Prostate gland (tissue), 2 donors: ENCODE measurements at places on chromosomes 1 and 21.

GRCh38 chr21:26052057-26052456, 118.5 kb downstream of the APP start:
- no peak for DNase-seq

GRCh38 chr21:35420656-35421055, 371.6 kb upstream of the RUNX1 start:
- no peak for DNase-seq

DNA sequence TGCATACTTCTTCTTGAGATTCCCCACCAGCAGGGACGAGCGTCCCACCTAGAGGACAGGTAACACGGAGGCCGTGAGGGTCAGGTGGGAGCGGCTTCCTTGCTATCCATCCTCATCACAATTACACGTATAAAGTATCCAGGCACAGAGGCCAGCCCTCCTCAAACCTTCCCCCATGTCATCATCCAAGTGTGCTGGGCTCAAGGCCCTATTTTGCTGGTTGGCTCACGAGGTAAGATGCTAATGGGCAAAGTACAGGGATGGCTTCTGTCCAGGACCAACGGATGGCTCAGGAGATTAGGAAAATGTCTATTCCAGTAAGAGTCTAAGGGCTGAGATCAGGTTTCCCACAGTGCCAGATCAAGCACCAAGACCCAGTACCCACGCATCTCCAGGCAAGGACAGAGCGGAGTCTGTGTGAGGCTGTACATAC, 11.5 kb upstream of the A3GALT2 start:
- DNase-seq: no peak

DNA sequence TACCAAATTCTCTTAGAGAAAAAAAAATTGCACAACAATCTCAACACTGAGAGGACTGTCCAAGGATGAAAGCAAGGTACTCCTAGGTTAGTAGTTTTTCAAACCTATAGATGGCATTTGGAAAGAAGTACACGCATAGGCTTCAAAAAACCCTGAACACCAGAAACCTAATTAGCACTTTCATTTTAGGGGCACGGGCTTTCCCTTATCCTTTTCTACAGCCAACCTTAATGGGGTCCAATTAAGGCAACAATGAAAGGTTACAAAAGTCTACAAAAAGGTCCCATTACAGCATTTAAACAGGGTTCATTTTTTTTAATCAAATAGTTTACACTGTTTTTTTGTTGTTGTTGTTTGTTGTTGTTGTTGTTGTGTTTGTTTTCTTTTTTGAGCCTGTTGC, 6.2 kb downstream of the KDM5B start:
- no peak for DNase-seq

GRCh38 chr21:42315296-42315891, at the start of gene TFF3:
Gene TFF3, minus strand, starts transcription at chr21:42315409. Its CDS starts 35 bp downstream, at chr21:42315374.
- DNase-seq: peak; percentile 63

DNA sequence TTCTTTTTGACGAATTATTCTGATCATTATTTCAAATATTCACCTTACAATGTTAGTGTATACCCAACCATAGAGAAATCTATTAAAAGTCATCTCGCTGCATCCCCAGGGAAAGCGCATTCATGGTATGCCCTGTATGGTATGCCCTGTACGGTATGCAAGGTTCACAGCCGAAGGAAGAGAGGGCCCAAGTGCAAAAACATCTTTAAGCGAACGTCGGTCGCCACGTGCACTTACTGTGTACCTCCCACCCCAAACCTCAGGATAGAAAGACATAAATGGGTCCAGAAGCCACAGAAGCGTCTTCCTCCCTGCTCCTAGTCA, 14.4 kb downstream of the HLX start:
- DNase-seq: no peak

GRCh38 chr21:35169574-35169973, 120.5 kb upstream of the RUNX1 start:
- no peak for DNase-seq

DNA sequence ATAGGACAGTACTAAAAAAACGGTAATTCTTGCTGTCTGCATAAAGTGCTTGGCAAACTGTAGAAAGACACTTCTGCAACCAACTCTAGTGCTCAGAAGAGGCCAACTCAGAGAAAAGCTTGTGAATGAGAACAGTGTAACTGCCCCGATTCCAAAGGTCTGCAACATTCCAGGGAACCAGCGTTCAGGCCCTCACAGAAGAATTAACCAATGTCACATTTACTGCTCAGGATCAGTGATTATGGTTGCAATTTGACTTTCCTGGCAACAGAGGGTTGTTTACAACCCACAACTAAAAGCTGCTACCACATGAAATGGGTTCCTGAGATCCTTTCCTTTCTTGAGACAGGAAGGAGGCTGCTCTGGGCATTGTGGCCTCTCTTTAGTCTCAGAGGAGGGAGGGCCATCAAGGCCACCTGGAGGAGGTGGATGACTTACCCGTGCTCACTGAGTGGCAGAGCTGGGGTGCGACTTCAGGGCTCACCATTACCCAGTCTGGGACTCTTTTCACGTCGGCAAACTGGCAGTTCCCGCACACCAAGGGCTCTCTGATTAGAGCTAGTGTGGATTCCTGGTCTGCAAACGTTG, 15.3 kb downstream of the SRSF4 start:
- no peak for DNase-seq

DNA sequence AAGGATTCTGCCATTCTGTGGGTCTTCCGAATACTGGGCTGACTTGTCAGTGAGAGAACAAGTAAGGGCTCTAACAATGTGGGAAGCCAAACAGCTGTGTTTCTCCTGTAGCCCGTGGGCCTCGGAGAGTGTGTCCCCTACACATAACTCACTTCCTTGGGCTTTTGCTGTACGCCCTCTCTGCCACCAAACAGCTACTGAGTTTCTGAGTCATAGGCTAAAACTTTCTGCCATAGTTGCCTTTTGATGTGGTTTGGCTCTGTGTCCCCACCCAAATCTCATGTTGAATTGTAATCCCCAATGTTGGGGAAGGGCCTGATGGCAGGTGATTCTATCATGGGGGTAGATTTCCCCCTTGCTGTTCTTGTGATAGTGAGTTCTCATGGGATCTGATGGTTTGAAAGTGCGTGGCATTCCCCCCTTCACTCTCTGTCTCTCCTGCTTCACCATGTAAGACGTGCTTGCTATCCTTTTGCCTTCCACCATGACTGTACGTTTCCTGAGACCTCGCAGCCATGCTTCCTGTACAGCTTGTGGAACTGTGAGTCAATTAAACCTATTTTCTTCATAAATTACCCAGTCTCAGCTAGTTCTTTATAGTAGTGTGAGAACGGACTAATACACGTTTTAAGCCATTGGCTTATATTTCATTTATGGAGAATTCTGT, 194.8 kb upstream of the HMCN1 start:
- DNase-seq: no peak

- no peak for DNase-seq
Measured at GRCh38 chr21:35915030-35915429, 145.3 kb downstream of the SETD4 start.

DNA sequence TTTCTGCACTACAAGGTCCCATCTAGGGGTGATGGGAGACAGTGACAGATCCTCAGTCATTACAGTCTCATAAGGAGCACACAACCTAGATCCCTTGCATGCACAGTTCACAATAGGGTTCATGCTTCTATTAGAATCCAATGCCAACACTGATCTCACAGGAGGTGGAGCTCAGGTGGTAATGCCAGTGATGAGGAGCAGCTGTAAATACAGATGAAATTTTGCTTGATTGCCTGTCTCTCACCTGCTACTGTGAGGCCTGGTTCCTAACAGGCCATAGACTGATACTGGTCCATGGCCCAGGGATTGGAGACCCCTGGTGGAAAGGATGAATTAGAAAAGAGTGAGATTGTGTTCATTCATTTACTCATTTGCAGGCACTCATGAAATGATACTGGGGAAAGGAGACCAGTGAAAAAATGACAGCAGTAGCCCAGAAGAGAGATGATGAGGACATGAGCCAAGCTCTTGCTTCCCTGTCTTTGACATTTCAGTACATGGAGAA, 251.6 kb upstream of the DUSP10 start:
- no peak for DNase-seq

- DNase-seq: no peak
Measured at GRCh38 chr1:238562341-238562740, 671.6 kb upstream of the ZP4 start.

- DNase-seq: no peak
Measured at GRCh38 chr1:186793582-186793927, 35.2 kb upstream of the PLA2G4A start.

DNA sequence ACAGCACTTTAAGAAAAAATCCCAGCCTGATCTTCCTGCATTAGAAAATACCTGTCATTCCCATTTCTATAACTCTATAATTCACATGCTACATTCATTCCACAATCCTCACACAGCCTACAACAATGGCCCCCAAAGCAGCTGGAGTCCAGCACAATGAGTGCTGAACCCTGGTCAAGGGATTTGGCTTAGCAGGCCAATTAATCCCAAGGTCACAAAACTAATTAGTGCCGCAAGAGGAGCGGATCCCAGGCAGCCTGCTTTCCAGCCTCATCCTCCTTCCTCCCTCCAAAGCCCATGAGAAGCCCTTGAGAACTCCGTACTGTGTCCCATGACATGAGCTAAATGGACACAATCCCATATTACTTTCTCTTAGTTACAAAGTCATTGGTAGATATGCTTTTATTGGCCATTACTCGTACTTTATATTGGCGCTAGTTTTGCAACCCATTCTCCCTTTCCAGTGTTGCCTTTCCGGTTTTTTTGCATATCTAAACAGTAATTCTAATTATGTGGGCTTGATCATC, 94.8 kb downstream of the DAB1 start:
- no peak for DNase-seq

GRCh38 chr21:43880111-43880985, 15.3 kb downstream of the AGPAT3 start:
- DNase-seq: peak; percentile 90

DNA sequence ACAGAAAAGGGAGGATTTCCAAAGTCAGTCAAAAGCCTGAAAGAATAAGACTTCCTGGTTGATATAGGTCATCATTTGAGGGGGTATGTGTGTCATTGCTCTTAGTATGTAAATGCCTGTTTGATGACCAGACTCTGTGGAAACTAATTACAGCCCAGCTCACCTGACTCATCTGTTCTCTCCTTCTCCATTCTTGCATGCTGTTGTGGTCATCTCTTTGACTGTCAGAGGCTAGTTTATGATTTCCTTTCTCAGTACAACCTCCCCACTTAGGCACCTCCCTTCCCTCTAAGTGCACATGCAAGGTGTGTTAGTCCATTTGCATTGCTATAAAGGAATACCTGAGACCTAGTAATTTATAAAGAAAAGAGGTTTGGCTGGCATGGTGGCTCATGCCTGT, 2.4 kb upstream of the C1orf116 start:
- DNase-seq: no peak

DNA sequence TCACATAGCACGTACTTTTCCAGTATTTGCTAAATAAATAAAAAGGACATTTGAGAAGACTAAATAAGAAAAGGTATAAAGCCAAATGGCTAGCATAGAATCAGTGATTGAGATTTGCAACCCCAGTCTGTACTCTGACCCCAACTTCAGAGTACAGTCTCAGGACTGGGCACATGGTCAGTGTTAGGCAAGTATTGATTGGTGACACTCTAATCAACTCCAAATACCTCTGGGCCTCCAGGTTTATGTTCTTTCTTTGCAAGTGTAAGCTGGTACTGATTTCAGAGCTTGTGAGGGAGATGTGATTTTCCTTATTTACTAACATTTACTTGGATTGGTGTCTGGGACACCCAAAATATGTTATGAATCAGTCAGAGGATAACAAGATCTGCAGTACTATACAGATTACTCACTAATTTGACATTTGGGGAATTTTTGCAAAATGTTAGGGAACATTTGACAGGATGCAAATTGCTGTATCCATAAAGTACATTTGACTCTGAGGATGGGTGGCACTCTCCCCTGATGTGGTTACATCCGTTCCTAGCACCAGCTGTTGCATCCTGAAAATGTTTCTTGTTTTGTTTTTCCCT, 34.2 kb downstream of the LMO4 start:
- no peak for DNase-seq

- DNase-seq: peak; percentile 31
Measured at GRCh38 chr21:41366522-41367151, 4.8 kb downstream of the MX2 start.

- no peak for DNase-seq
Measured at GRCh38 chr21:28522014-28522799, 470.5 kb downstream of the LTN1 start.

DNA sequence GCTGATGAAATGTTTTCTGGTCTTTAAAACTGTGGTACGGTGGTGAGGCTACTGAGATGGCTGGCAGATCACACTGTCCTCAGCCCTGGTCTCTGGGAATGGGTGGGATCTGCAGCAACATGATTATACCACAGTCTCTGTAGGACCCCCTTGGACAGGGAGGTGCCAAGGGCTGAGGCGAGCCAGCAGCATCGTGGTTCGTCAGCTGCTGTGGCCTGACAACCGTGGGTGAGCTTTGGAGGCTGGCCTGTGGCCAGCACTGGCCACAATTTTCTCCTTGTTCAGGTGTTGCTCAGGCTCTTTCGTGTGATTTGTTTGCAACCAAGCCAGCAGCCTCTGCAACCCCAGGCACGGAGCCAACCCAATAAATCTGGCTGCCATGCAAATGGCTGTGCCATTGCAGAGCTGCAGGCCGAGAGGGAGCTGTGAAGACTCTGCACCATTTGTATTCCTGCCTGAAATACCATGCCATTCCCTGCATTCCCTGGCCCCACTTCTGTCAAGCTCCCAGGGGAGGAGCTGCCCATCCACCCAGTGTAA, 70.9 kb downstream of the PCP4 start:
- peak; percentile 42 for DNase-seq

- DNase-seq: peak; percentile 62
Measured at GRCh38 chr1:155083052-155083541, 4.5 kb downstream of the EFNA3 start.

DNA sequence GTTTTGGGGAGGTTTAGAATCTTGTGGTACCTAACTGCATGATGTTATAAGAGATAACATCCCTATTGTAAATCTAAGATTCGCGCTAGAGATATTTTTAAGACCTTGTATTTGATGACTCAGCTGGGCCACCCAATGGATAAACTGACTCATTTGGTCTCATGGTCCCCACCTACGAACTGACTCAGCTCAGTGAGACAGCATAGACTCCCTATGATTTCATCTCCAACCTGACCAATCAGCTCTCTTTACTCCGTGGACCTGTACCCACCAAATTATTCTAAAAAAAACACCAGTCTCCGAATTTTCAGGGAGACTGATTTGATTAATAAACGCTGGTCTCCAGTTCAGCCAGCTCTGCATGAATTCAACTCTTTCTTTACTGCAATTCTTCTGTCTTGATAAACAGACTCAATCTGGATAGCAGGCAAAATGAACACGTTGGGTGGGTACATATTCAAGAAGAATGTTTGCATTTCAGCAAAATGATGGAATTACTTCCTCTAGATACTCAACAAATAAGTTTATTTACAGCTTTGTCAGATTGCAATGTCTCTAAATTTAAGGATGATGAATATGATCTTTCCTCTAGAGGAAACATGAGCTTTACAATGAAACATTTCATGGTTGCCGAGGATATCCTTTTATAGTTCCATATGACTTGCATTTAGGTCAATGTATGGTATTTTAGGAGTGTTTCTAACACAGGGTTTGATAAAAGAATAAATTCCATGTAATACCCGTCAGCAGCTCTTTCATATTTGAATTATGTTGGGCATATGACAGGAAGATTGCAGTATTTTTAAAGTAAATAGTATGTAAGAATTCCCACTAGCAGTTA, 516.6 kb upstream of the RGS18 start:
- no peak for DNase-seq
